HCT116 (cell line): ENCODE measurements at places on chromosomes 5 and 9.

- no peak overlapping the region for H3K27ac ChIP-seq
- no peak for DNase-seq
- peaks cover 15% of the 10 kb centered on the region; the same call in 1 of the 2 replicates for H3K27me3 ChIP-seq
- H3K4me3 ChIP-seq, result no peak overlapping the region
- H3K36me3 ChIP-seq, result no peaks in the 10 kb centered on the region
- H3K4me1 ChIP-seq, result peaks cover 3% of the 10 kb centered on the region; the same call in 1 of the 2 replicates
These were observed 127.9 kb upstream of the PALM2AKAP2 start for GRCh38 chr9:109652112-109652511.

DNA sequence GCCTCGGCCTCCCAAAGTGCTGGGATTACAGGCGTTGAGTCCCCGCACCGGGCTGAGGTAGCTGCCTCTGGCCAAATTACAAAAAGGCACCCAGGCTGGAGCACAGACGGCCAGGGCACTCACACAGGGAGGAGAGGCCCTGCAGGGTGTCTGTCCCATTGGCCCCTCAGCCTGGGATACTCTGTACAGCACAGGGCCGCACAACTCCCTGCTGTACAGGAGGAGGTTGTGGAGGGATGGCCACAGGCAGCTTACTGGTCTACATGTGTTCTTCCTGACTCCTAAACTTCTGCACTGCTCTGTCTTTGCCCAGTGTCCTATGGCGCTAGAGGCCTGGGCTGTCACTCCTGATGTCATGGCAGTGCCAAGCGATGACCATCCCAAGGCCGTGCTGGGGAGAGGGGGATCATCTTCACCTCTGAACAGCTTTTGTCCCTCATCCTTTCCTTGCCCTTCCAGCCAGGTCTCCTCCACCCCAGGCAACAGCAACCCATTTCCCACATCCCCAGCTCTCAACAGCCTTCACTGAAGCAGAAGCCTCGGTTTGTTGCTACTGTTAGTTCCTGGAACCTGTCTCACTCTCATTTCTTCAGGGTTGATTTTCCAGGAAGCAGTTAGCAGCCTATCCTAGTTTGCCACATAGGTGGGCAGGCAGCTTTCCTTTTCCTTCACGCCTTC, 1.8 kb upstream of the CNOT6 start:
- H3K4me3 ChIP-seq, result no peak overlapping the region
- H3K36me3 ChIP-seq, result 0 out of 2 replicates have a peak, but pooled peaks cover 3% of the 10 kb centered on the region
- H3K4me1 ChIP-seq, result peaks cover 33% of the 10 kb centered on the region
- no peaks in the 10 kb centered on the region for H3K27me3 ChIP-seq

- H3K27ac ChIP-seq, result no peak overlapping the region
- H3K4me1 ChIP-seq, result no peaks in the 10 kb centered on the region
- no peaks in the 10 kb centered on the region for H3K36me3 ChIP-seq
These were observed 36.5 kb upstream of the FAT2 start for GRCh38 chr5:151627650-151628049.

- DNase-seq, result no peak
- no peak overlapping the region for H3K4me3 ChIP-seq
- no peaks in the 10 kb centered on the region for H3K36me3 ChIP-seq
- no peaks in the 10 kb centered on the region for H3K27me3 ChIP-seq
- no peak overlapping the region for H3K27ac ChIP-seq
- H3K4me1 ChIP-seq, result no peaks in the 10 kb centered on the region
These were observed 78.6 kb upstream of the MPDZ start for GRCh38 chr9:13358128-13358527.

GRCh38 chr5:106728208-106728607, 942.5 kb downstream of the EFNA5 start:
- DNase-seq, result no peak
- no peak overlapping the region for H3K4me3 ChIP-seq
- no peaks in the 10 kb centered on the region for H3K27me3 ChIP-seq
- no peaks in the 10 kb centered on the region for H3K36me3 ChIP-seq
- no peaks in the 10 kb centered on the region for H3K4me1 ChIP-seq

DNA sequence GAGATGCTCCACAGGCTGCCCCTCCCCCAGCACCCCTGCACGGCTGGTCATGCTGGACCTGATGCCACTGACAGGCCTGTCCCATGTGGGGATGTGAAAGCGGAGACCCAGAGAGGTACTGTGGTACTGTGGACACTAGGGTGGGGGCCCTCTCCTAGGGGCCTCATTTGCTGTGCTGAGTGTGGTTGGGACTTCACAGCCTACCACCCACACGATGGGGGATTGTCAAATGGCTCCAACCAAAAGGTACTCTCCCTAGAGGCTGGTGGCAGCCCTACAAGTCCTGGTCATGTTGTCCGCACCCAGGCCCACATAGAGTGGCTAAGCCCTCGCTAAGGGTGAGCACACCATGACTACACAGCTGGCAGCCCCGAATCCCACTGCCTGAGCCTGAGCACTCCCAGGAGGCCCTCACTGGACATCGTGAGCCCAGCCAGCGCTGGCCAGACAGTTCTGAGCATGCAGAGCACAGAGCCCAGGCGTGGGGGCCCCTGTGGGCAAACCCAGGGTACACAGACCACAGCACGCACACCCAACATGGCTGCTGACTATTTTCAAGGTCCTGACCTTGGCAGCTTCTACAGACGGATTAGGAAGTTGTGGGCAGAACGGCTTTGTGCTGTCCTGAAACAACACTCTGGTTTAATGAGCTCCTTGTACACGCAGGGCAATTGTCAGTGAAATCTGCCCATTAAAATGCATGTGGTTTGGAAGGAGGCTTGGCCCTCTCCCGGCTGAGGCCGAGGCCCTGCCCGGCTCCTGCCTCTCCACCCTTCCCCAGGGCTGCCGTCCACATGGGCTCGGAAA, 214.1 kb downstream of the HSPA4 start:
- no peak for DNase-seq
- no peak overlapping the region for H3K4me3 ChIP-seq
- no peak overlapping the region for H3K27ac ChIP-seq
- no peaks in the 10 kb centered on the region for H3K36me3 ChIP-seq

DNA sequence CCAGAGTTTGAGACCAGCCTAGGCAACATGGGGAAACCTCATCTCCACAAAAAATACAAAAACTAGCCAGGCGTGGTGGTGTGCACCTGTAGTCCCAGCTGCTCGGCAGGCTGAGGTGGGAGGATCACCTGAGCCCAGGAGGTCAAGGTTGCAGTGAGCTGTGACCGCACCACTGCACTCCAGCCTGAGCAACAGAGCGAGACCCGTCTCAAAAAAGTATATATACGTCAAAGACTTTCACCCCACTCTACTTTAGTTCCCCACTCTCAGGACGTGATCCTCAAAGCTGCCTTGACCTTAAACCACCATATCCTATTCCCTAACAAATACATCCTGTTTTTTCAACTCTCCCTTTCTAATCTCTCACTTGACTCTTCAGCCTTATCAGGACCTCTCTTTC, 41.0 kb downstream of the PCDHGC5 start:
- no peak overlapping the region for H3K27ac ChIP-seq
- no peak for DNase-seq
- peaks cover 46% of the 10 kb centered on the region for H3K36me3 ChIP-seq
- H3K27me3 ChIP-seq, result no peaks in the 10 kb centered on the region
- peaks cover 4% of the 10 kb centered on the region for H3K4me1 ChIP-seq

DNA sequence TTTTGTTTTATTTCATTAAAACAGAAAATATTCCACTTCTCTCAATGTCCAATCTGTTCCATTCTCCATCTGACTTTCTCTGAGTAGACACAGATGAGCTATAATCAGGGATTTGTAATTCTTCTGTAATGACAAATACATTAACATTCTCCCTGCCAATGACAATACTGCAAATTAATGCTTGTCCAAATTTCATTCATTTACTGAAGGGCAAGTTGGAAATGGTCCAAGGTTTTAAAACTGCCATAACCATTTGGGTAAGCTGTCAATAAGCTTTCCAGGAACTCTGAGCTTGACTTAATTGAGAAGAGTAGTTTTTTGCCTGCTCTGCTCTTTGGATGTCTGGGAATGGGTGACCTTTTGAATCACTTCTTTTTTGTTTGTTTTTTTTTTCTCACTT, 253.5 kb downstream of the DMRTA1 start:
- no peak overlapping the region for H3K4me3 ChIP-seq
- DNase-seq, result no peak
- no peaks in the 10 kb centered on the region for H3K36me3 ChIP-seq

- H3K4me3 ChIP-seq, result no peak overlapping the region
- H3K4me1 ChIP-seq, result no peaks in the 10 kb centered on the region
- no peaks in the 10 kb centered on the region for H3K36me3 ChIP-seq
- H3K27me3 ChIP-seq, result peaks cover 42% of the 10 kb centered on the region
- DNase-seq, result no peak
- H3K27ac ChIP-seq, result no peak overlapping the region
These were observed 273.2 kb upstream of the PAPPA start for GRCh38 chr9:115880221-115880885.

DNA sequence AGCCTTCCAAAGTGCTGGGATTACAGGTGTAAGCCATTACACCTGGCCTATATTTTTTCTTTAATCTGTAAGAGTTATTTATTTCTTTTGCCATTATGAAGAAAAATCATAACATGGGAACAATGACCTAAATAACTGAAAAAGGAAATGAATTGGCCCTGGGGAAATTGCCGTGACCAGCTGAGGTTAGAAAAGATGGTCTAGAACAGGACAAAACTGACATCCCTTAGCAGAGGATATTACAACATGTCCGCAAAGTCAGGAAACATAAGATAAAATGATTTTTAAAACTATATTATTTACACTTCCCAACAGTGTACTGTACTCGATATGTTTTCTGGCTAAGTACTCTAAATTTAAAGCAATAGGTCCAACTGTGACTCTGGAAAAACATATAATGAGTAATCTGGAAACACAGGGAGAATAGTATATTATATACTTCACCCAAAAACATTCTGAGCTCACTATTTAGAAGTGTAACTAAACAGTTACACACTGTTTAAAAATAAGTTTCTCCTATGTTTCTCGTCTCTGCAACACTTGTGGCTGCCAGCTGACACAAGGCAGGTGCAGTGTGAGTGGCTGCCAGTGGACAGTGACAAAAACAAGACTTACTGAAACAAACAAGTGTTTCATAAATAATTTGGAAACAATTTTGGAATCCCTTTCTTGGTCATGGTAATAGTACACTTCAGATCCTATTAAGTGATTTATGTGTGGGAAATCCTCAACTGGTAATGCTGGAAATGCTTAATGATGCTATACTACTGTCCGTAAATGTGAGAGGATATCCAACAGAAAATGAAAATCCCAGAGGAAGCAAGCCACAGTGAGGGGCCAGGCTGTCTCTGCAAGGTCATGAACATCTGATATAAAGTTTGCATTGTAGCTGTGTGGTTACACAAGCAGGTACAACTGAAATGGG, 69.1 kb downstream of the C9orf85 start:
- DNase-seq, result no peak
- H3K27ac ChIP-seq, result no peak overlapping the region
- no peaks in the 10 kb centered on the region for H3K27me3 ChIP-seq
- H3K4me3 ChIP-seq, result no peak overlapping the region
- H3K36me3 ChIP-seq, result no peaks in the 10 kb centered on the region

DNA sequence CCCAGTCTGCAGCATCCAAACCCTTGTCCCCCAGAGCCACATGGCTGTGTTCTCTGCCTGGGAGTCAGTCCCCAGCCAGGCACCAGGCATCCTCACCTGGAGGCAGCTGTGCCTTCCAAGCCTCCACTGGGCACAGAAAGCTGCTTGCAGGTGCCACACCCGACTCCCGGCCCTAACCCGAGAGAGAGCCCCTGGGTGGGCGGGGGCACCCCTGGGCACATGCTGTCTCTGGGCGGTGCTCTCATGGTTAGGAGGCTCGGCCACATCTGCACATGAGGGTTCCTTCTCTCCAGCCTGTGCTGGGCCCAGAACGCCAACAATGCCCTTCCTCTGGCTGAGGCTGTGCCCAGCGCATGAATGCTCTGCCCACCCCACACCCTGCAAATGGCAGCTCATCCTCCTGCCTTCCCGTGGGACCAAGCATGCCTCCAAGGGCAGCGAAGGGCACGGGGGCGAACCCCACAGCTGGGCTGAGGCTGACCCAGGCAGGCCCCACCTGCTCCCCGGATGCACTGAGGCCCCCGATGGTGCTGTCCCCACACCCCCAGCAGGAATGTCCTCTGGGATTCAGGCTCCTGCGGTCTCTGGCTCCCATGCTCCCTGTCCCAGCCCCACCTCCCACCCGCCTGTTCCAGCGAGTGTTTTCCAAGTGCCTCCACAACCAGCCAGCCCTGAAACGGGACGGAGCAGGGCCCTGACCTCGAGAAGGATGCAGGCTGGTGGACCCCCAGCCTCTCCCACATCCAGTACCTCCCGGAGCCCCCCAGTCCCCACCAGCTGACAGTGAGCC, 22.5 kb upstream of the CAMSAP1 start:
- no peaks in the 10 kb centered on the region for H3K27me3 ChIP-seq
- no peak overlapping the region for H3K4me3 ChIP-seq
- peaks cover 37% of the 10 kb centered on the region for H3K4me1 ChIP-seq
- H3K36me3 ChIP-seq, result peaks cover 14% of the 10 kb centered on the region; the same call in 1 of the 2 replicates

- H3K4me3 ChIP-seq, result no peak overlapping the region
- no peaks in the 10 kb centered on the region for H3K27me3 ChIP-seq
- no peaks in the 10 kb centered on the region for H3K4me1 ChIP-seq
- H3K27ac ChIP-seq, result no peak overlapping the region
These were observed 33.9 kb downstream of the TRIP13 start for GRCh38 chr5:926417-927171.

GRCh38 chr9:72949244-72949582, 3.6 kb downstream of the ALDH1A1 start:
- no peak overlapping the region for H3K27ac ChIP-seq
- no peaks in the 10 kb centered on the region for H3K4me1 ChIP-seq

- peaks cover 12% of the 10 kb centered on the region; the same call in 1 of the 2 replicates for H3K4me1 ChIP-seq
- peak overlapping the region; percentile 71 for H3K27ac ChIP-seq
- H3K4me3 ChIP-seq, result peak overlapping the region; percentile 57
- H3K27me3 ChIP-seq, result no peaks in the 10 kb centered on the region
These were observed 716 bp upstream of the OTULIN start for GRCh38 chr5:14663734-14664269.

DNA sequence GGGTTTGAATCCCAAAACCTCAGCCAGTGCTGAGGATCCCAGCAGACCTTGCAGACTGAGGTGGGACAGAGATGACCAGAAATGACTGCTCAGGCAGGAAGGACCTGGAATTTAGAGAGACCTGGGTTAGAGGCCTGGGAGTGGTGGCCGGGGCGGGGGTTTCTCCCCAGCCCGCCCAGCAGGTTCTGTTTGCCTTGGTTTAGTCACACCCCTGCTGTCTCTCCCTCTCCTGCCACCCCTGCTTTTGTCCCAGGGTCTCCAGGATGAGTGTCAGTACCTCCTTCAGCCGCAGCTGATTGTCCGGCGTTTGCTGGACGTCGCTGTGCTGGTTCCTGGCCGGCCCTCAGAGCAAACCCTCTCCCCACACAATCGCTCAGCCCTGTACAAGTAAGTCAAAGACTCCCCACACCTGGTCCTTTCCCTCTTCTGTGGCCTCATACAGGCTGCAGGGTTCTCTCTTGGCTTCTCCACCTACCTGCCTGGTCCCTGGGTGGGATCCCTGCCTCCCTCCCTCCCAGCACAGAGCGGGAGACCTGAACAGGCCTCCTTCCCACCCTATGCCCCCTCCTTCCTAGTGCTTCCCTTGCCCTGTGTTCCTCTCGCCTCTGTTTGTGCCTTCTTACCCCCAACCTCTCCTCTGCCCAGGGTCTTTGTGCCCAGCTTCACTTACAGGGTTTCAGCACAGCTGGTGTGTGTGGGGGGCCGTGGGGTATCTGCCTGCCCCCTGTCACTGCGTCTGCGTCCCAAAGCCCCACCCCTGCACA, 12.0 kb downstream of the TMEM8B start:
- H3K27me3 ChIP-seq, result no peaks in the 10 kb centered on the region
- H3K27ac ChIP-seq, result no peak overlapping the region
- H3K4me1 ChIP-seq, result peaks cover 13% of the 10 kb centered on the region
- no peak overlapping the region for H3K4me3 ChIP-seq
- H3K36me3 ChIP-seq, result no peaks in the 10 kb centered on the region
- no peak for DNase-seq
